ENCODE measurements at places on chromosomes 1 and 21. TPM values are rescaled to one million over a fixed set of nuclear protein-coding genes. Genes with fewer than 3 reads are reported as not detected.
A peak's percentile ranks its signal among the peaks of the same experiment; 100 is the strongest.

The FMO2 gene
- total RNA-seq = not detected

The MTARC2 gene
- total RNA-seq = 9.2 TPM

The HCRTR1 gene
- not detected for total RNA-seq

The WNT3A gene
- total RNA-seq = not detected

The BARHL2 gene
- total RNA-seq = not detected

The RNU1-1 gene
- total RNA-seq = 3,526 TPM

The TAL1 gene
- total RNA-seq = not detected

- DNase-seq = peak; percentile 63
- H3K4me3 ChIP-seq = no peak overlapping the region
- H3K36me3 ChIP-seq = no peaks in the 10 kb centered on the region
Observed at GRCh38 chr1:19582318-19582717, 61.8 kb upstream of the NBL1 start.

- no peak overlapping the region for H3K4me3 ChIP-seq
- no peak for DNase-seq
- H3K27ac ChIP-seq = no peak overlapping the region
- peaks cover 6% of the 10 kb centered on the region for H3K4me1 ChIP-seq
- no peaks in the 10 kb centered on the region for H3K27me3 ChIP-seq
Observed at GRCh38 chr1:88998716-88999115, 6.3 kb upstream of the KYAT3 start.

DNA sequence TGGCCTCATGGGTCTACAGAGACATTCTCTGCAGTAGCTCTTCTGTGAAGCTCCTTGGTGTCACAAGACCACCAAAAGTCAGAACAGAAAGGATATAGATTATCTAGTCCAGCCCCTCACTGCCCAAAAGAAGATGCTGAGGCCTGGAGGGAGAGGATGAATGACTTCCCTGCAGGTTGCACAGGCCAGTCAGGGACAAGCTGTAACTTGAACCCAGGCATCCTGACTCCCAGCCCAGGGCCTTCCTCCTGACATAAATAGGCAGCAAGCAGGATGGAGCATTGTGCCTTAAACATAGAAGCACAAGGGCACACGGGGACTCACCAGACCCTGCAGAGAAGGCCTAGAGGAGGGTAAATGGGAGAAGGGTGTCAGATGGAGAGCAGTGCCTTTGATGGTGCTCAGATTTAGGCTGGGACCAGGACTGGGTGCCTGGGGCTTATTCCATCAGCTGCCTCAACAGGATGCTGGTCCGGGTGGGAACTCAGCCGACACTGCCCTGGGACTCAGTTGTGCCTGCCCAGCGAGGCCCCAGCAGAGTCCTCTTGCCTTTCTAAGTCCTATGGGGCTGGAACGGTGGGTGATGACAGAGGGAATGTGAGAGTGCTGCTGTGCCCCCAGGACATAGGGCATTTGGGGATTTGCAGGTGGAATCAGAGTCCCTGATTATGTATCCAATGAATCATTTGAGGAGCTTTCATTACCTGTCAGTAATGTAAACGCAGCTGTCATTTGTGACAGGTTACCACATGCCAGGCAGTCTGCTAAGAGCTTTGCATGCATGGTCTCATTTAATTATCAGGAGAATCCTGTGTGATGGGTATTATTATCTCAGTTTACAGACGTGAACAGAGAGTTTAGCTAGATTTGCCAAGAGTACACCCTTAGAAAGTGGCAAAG is 13.2 kb downstream of the S100A7A start:
- H3K4me3 ChIP-seq = no peak overlapping the region
- no peak overlapping the region for H3K27ac ChIP-seq
- H3K36me3 ChIP-seq = no peaks in the 10 kb centered on the region
- no peak for DNase-seq
- peaks cover 41% of the 10 kb centered on the region for H3K27me3 ChIP-seq
- no peaks in the 10 kb centered on the region for H3K4me1 ChIP-seq

- no peak overlapping the region for H3K4me3 ChIP-seq
- peaks cover 29% of the 10 kb centered on the region for H3K27me3 ChIP-seq
- no peak for DNase-seq
Observed at GRCh38 chr1:47181955-47182675, 7.7 kb downstream of the PDZK1IP1 start.

DNA sequence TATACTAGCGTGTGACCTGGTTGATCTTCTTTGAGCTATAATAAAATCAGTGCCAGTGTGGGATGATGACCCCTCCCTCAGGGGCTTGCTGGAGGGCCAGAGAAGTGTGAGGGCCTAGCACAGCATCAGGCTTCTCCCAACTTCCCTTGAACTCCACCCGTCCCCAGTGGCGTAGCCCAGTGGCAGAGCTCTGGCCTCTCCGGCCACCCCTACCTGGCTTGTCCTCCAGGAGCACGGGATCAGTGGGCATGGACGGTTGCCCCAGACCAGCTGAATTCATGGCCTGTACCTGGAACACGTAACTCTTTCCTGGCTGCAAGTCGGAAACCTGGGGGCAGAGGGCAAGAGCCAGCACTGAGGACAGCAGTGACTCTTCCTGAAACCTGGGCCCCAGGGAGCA is 36.0 kb downstream of the MYOM3 start:
- no peak for DNase-seq
- H3K27me3 ChIP-seq = peaks cover 5% of the 10 kb centered on the region
- no peaks in the 10 kb centered on the region for H3K36me3 ChIP-seq
- H3K4me1 ChIP-seq = no peaks in the 10 kb centered on the region

DNA sequence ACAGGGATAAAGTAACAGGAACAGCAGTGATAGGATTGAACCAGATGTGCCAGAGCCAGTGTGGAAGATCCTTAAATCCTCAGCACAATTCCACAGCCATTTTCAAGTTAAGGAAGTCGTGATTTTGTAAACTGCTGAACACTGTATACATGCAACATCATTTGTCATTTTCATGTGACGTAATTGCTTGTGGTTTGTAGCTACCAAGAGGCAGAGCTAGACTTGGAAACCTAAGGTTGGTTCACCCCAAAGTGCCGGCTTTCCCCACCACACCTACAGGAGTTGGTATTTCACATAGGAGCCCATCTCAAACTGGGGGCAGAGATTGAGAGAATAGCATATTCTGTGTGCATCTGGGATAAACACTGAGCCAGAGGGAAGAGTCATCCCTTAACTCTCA is 113.9 kb downstream of the CAPN8 start:
- H3K27ac ChIP-seq = no peak overlapping the region
- no peak for DNase-seq
- H3K36me3 ChIP-seq = no peaks in the 10 kb centered on the region
- no peak overlapping the region for H3K4me3 ChIP-seq

- H3K4me1 ChIP-seq = no peaks in the 10 kb centered on the region
- H3K36me3 ChIP-seq = no peaks in the 10 kb centered on the region
- no peak overlapping the region for H3K4me3 ChIP-seq
- H3K27me3 ChIP-seq = no peaks in the 10 kb centered on the region
Observed at GRCh38 chr1:186806477-186806876, 22.3 kb upstream of the PLA2G4A start.

- peak; percentile 15 for DNase-seq
- H3K36me3 ChIP-seq = no peaks in the 10 kb centered on the region
Observed at GRCh38 chr1:214427871-214428277, 123.5 kb downstream of the PTPN14 start.

GRCh38 chr1:192378276-192378675 is 61.5 kb downstream of the RGS21 start:
- no peak overlapping the region for H3K27ac ChIP-seq
- no peak overlapping the region for H3K4me3 ChIP-seq
- no peak for DNase-seq
- H3K36me3 ChIP-seq = no peaks in the 10 kb centered on the region

DNA sequence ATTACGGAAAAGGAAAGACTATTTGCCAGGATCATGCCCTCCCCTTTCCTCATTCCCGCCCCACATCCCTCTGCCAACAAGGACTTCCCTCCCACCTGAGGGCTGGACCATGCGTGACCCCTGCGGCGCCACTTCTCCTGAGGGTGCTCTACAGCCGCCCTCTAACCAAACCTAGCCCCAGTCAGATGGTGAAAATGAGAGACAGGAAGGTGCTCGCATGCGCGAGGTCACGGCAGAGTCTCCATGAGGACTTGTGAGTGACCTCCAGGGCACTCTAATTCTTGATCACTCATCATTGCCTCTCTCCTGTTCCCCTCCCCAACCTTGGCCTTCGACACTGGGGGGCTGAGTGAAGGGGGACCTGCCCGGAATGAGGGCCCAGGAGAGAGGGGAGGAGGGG is 32.1 kb downstream of the TAF5L start:
- H3K27ac ChIP-seq = no peak overlapping the region
- DNase-seq = no peak
- no peak overlapping the region for H3K4me3 ChIP-seq

- H3K4me3 ChIP-seq = no peak overlapping the region
- no peaks in the 10 kb centered on the region for H3K27me3 ChIP-seq
- H3K27ac ChIP-seq = peak overlapping the region; percentile 30
- peaks cover 6% of the 10 kb centered on the region for H3K36me3 ChIP-seq
Observed at GRCh38 chr1:155504207-155504606, 58.4 kb downstream of the ASH1L start.

- H3K27me3 ChIP-seq = no peaks in the 10 kb centered on the region
- H3K27ac ChIP-seq = no peak overlapping the region
- H3K36me3 ChIP-seq = no peaks in the 10 kb centered on the region
Observed at GRCh38 chr1:162381941-162382750, 618 bp downstream of the C1orf226 start.

GRCh38 chr1:83816836-83817235 is 182.1 kb downstream of the TTLL7 start:
- peaks cover 8% of the 10 kb centered on the region for H3K4me1 ChIP-seq
- no peaks in the 10 kb centered on the region for H3K27me3 ChIP-seq
- no peak for DNase-seq

DNA sequence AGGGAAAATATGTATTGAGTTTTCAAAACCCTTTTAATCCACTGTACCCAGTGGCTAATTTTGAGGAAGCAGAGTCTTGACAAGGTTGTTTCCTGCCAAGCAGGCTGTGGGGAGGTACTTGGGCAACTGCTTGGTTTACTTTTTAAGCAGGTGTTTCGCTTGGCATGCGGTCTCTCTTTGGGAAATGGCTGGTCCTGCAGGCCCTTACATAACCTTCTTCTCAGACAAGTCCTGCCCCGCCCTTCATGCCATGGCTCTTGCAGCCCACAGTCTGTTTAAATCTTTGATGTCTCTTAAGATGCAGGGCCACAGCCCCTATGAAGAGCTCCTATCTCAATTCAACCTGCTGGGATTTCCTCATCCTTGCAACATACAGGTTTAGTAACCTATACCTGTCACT is 36.0 kb upstream of the ABCD3 start:
- H3K27me3 ChIP-seq = peaks cover 10% of the 10 kb centered on the region
- H3K4me3 ChIP-seq = no peak overlapping the region
- H3K36me3 ChIP-seq = no peaks in the 10 kb centered on the region
- DNase-seq = no peak
- no peak overlapping the region for H3K27ac ChIP-seq
- H3K4me1 ChIP-seq = peaks cover 8% of the 10 kb centered on the region

DNA sequence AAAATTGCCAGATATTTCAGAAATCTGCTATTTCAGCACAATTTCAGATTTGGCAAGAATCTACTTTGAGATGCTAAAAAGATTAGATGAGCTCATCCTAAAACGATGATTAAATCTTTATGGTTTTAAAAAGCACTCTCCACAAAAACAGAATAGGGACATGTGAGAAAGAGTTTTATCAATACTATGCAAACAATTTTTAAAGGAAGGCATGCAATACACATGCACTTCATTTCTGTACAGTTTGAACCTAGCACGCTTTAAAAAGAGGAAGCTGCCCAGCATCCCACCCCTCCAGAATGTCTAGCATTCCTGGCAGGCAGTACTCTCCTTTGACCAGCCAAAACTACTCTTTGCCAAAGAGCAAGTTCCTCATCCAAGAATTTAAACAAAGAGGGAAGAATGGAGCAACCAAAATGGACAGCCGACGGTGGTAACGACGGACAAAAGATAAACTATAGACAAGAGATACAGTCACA is 1.3 kb downstream of the ARHGAP29 start:
- no peak for DNase-seq
- peaks cover 11% of the 10 kb centered on the region for H3K4me1 ChIP-seq
- no peak overlapping the region for H3K27ac ChIP-seq
- H3K4me3 ChIP-seq = peak overlapping the region; percentile 59
- H3K27me3 ChIP-seq = peaks cover 72% of the 10 kb centered on the region

DNA sequence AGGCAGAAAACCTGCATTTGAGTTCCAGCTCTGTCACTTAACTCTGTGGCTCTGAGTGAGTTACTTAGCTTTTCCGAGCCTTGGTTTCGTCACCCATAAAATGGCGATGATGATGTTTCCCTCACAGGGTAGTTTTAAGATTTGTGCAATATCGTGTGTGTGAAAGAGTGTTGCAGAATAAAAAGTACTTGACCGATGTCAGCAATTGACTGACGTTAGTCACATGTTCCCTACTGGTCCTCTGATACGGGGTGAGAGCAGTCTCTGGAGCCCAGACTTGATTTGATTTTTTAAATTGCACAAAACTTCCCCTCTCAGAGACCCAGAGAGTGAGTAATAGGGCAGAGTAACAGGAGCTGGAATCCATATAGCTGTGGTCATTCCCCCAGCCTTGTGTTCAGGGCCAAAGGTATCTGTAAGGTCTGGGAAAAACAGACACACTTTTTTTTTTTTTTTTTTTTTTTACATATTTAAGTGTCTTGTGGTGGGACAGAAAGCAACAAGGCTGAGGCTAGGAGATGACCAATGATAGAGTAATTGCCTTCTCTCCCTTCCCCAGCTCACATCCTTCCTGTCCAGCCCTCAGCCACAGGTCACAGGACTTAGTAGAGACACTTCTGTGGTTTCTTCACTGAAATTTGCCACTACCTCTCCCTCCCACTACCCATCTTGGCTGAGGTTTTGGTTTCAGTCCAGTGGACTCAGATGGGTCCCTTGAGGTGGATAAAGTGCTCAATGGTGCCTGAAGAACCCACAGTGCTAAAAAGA is 2.0 kb downstream of the FCER1G start:
- H3K27ac ChIP-seq = no peak overlapping the region
- H3K36me3 ChIP-seq = peaks cover 29% of the 10 kb centered on the region
- no peak for DNase-seq
- no peak overlapping the region for H3K4me3 ChIP-seq
- H3K4me1 ChIP-seq = peaks cover 22% of the 10 kb centered on the region

GRCh38 chr1:32197074-32197473 is 3.3 kb upstream of the CCDC28B start:
- H3K4me1 ChIP-seq = peaks cover 26% of the 10 kb centered on the region
- H3K36me3 ChIP-seq = peaks cover 66% of the 10 kb centered on the region
- DNase-seq = no peak
- H3K27ac ChIP-seq = peak overlapping the region; percentile 54
